Left ventricle myocardium superior (tissue), 1 donor: ENCODE measurements at places on chromosomes 12 and 14. TPM values are rescaled to one million over a fixed set of nuclear protein-coding genes. Genes with fewer than 3 reads are reported as not detected.

- no peak for DNase-seq
Measured at GRCh38 chr14:52111583-52111982, 42.7 kb upstream of the NID2 start.

DNA sequence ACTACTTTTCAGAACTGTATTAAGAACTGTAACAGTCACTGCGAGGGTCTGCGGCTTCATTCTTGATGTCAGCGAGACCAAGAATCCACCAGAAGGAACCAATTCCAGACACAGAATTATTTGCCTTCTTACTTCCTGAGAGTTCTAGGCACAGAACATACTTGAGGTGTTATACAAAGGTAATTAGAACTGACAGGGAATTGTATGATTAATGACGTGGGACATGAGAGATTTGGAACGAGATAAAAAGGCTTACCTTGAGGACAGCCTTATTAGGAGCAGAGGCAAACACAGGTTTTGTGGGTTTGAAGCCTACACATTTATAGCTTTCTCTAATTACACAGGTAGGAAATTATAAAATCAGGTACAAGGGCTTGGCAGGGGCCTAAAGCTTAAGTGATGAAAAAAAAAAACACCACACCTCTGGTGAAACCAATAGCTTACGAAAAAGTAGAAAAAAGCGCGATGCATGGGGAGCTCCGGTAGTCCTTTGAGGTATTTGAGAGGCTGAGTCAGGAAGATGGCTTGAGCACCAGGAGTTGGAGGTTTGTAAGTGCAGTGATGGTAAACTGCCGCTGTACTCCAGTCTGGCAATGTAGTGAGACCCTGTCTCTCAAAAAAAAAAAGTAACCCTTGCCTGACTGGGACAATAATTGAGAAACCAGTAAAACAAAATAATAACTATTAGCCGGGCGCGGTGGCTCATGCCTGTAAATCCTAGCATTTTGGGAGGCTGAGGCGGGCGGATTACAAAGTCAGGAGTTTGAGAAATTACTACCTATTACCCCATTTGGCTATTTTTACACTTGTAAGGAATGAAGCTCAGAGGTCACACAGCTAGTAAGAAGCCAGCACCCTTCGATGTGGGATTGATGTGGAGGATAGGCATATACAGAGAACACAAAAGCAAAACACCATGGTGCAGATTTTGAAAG lies 795 bp upstream of the ACOT2 start:
- no peak for DNase-seq

Gene WNT5B
- total RNA-seq, result 2.4 TPM

Gene REP15
- 7.5 TPM for total RNA-seq

DNA sequence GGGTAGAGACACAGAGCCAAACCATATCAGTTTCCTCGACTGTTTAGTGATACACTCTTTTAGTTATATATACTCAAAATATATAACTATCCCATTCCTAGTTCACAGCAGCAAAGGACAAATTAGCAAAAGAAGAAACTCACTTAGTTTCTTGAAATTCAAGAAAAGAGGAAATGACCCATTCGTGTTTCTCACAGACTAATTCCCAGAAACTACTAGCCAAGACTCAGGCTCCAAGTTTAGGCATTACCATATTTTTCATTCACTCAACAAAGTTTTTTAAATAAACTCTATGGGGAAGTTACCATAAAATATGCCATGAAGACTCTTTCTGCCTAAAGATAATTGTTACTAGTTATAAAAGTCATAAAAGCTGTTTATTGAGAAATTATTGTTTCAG lies 152.3 kb upstream of the DAAM1 start:
- DNase-seq, result no peak

Gene AMDHD1
- 0.35 TPM for total RNA-seq

GRCh38 chr14:31902002-31902401 lies 175.1 kb upstream of the ARHGAP5 start:
- no peak for DNase-seq

DNA sequence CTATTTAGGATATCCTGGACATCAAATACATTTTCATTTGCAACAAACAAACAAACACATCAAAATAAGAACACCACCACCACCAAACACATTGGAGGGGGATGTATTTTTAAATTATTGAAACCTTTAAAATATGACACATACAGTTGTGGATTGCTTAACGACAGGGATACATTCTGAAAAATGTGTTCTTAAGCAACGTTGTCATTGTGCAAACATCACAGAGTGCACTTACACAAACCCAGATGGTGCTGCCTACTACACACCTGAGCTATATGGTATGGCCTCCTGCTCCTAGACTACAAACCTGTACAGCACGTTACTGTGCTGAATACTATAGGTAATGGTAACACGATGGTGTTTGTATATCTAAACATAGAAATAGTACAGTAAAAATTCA lies 19.4 kb downstream of the PYGL start:
- DNase-seq, result no peak

DNA sequence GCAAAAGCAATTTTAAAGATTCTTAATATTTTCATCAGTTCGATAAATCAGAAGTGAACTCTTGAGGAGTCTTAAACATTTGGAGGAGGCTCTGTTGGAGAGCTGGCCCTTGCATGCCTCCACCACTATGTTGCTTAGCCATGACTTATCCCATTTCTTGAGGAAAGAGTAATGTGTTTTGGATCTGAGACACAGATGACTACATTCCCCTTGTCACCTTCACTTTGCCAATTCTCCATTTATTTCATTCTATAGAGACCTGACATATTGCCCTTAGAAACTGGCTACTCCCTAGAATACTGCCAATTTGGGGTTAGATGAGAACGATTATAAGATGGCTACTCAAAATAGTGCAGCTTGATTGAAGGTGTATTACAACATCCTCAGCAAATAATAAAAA lies 157.4 kb upstream of the TMEM260 start:
- DNase-seq, result no peak

Gene SYCP3
- not detected for total RNA-seq

GRCh38 chr12:84376320-84376719 lies 536.3 kb downstream of the SLC6A15 start:
- DNase-seq, result no peak

Gene TSPAN31
- 32.8 TPM for total RNA-seq

- DNase-seq, result no peak
Measured at GRCh38 chr14:64394423-64394822, 6.3 kb downstream of the MTHFD1 start.

DNA sequence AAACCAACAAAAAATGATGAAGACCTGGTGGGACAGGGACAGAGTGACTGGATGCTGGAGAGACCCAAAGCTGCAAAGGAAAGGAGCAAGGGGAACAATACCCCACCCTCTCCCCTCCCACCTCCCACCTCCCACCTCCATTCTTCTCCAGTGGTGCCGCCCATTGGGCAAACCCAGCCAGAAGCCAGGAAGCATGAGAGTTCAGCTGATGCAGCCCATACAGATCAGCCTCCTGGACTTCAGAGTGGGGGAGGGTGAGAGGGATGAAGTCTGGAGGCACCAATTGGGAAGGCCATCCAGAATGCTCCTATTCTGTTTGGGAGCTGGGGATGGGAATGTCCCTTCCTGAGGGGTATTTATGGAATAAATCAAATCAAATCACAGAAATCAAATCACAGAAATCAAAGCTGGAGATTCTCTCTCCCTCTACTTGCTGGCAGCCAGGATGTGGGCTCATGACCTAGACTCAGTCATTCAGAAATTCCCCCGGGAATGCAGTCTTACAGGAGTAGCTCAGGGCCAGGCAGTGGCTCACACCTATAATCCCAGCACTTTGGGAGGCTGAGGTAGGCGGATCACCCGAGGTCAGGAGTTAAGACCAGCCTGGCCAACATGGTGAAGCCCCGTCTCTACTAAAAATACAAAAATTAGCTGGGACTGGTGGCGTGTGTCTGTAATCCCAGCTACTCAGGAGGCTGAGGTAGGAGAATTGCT lies 31.1 kb downstream of the IRF2BPL start:
- no peak for DNase-seq

Gene AEBP2
- 28.5 TPM for total RNA-seq

GRCh38 chr14:100721568-100721967 lies 5.1 kb upstream of the DLK1 start:
- no peak for DNase-seq

GRCh38 chr14:58964598-58964928 lies 223.9 kb upstream of the DAAM1 start:
- no peak for DNase-seq

Gene TSHR
- not detected for total RNA-seq

DNA sequence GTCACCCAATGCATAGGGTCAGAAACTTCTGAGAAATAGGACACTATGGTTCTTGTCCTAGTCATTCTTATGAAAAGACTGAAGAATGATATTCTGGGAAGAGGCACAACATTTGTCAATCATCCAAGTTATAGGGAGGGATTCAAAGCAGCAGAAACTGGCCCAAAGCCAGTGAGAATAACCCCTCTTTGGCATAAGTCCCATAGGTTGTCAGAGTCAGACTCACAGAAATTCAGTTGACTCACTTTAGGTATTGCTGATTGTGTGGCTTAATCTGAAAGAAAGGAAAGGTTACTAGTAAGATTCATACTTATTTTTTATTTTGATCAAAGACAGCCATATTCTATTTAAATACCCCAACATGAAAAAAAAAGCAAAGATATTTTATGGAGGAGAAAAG lies 151.0 kb downstream of the SRGAP1 start:
- no peak for DNase-seq

GRCh38 chr14:63535918-63536317 lies 7.3 kb downstream of the PPP2R5E start:
- DNase-seq, result no peak

DNA sequence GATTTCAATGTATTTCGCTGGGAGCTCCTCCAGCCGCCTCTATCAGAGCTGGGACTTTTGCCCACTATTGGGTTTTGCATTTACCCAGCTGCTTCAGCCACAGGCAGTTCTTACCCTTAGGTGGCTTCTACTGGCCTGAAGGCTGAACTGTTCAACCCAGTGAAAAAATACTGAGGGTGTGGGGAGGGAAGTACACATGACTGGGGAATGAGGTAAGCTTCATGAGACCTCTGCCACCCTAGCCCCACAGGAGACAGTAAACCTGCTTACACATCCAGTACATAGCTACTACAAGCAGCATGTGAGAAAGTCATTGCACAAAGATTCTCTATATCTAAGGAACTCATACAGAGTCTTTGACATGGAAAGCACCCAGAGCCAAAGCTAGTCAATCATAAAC lies 411.1 kb downstream of the SYT1 start:
- DNase-seq, result no peak

DNA sequence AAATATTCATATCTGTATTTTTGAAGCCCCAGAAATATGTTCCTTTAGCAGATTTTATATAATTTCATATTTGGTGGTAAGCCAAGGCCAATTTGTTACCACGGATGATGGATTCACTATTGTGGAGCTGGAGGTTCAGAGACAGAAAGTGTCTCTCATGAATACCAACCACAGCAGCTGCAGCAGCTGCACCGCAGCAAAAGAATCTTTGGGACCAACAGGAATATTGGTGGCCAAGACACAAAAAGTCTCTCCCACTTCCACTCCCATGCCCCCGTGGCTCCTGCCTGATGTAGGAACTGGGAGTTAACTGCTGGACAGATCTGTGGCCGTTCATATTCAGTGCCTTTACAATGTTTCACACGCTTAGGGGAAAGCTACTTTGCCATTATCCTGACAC lies 155.3 kb downstream of the ADAMTS20 start:
- DNase-seq, result no peak

GRCh38 chr14:41868396-41868795 lies 261.7 kb downstream of the LRFN5 start:
- DNase-seq, result no peak

GRCh38 chr14:81402123-81402495 lies 2.0 kb upstream of the STON2 start:
- DNase-seq, result no peak

DNA sequence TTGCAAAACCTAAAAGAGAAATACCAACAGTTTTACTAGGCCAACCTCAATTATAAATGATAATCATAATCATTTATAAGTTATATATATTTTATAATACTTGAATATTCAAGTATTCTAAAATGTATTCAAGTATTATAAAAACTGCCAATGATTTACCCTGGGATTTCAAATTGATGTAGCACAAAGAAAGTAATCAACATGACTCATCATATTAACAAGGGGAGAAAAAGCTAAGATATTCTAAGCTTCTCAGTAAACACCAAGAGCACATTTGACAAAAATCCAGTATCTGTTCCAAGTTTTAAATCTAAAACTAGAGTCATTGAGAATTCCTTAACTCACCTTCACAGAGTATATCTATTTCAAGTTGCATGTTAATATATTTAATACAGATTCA lies 56.1 kb downstream of the CAPZA3 start:
- no peak for DNase-seq

Gene GPRC5D
- not detected for total RNA-seq

GRCh38 chr14:88327497-88327896 lies 4.4 kb upstream of the KCNK10 start:
- DNase-seq, result no peak

DNA sequence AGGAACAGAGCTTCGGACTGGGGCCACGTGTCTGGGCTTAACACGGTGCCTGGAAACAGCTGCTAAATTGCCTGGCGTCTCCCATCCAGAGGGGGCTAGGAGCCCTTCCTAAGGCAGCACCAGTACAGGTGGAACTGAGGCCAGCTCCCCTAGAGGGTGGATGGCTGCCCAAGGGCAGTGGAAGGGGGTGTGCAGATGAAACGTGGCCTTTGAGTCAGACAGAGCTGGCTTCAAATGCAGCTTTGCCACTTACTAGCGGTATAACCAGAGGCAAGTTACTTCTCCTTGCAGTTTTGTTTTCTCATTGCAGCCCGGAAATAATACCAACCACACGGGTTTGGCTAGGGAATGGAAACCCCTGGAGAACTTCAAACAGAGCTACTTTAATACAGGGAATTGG lies 59.3 kb upstream of the SLC24A4 start:
- no peak for DNase-seq

Gene KERA
- not detected for total RNA-seq

GRCh38 chr12:46549527-46550265 lies 177.1 kb upstream of the SLC38A2 start:
- no peak for DNase-seq

Gene AP5M1
- 39.4 TPM for total RNA-seq

DNA sequence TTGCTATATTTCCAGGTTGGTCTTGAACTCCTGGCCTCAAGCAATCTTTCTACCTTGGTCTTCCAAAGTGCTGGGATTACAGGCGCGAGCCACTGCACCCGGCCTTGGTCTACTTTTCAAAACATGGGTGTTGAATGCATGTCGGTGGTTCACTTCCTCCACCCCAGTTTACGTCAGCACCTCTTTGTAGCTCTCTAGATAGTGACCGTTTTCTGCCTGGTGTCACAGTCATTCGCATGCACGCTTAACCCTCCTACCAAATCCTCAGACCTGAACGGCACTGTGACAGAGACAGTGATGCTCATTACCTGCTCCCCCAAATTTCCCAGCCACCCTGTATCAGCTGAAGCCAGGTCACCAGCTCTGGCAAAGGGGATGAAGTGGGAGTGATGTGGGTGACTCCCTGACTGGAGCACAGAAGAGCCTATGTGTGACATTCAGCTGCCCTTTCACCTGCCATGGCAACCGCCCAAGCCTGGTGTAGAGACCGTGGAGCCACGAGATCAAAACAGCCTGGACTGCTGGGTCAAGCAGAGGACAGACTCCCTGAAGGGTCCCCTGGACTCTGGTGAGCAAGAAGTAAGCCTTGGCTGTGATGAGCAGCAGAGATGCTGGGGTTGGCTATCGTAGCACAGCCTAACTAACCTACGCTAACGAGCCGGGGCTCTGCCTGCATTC lies 66.2 kb upstream of the GPR68 start:
- no peak for DNase-seq
